ENCODE measurements at places on chromosomes 1 and 21. TPM values are rescaled to one million over a fixed set of nuclear protein-coding genes. Genes with fewer than 3 reads are reported as not detected.
A peak's percentile ranks its signal among the peaks of the same experiment; 100 is the strongest.

The S100A16 gene
- total RNA-seq = 88.5 TPM

- DNase-seq = no peak
Observed at GRCh38 chr1:203219934-203220333, 9.5 kb downstream of the CHIT1 start.

The SKI gene
- 82.7 TPM for total RNA-seq

GRCh38 chr1:22745669-22746585, 35.3 kb downstream of the EPHB2 start:
- DNase-seq = peak; percentile 33

GRCh38 chr1:25895365-25895990, 10.7 kb downstream of the STMN1 start:
- DNase-seq = peak; percentile 89

The SERTAD4 gene
- 4.7 TPM for total RNA-seq

GRCh38 chr1:197813741-197814140, 38.5 kb upstream of the DENND1B start:
- no peak for DNase-seq

The RGS13 gene
- total RNA-seq = not detected

DNA sequence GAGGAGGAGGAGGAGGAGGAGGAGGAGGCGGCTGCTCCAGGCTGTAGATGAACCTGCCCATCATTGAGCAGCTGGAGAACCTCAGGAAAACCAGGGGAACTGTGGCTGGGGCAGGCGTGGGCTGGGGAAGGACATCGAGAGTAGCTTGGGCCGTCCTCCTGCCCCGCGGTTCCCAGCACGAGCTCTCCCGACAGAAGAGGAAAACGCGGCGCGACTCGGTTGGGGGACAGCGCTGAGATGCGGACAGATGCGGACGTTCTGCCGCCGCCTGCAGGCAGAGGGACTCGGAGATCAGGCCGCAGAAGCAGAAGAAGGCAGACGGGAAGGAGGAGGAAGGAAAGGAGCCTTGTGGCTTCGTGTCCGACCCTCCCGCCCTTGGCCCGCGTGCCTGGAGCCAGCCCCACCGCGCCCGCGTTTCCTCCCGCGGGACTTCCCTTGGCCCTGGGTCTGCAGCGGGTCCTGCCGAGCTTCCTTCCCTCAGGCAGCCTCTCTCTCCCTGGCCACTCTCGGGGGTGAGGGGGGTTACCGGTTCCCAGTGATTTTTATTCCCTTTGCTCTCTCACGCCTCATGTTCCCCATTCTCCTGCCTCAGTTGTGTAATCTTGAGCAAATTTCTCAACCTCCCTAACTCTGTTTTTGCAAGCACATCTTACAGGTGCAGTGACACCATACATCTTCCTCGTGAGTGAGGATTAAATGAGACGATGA, 1.7 kb upstream of the TNFRSF9 start:
- DNase-seq = peak; percentile 64
